ENCODE measurements at places on chromosomes 4 and X.

GRCh38 chr4:138182838-138183426 lies 59.2 kb downstream of the SLC7A11 start:
- DNase-seq = peak; percentile 25

- no peak for DNase-seq
These were observed 95.4 kb upstream of the ENPP6 start for GRCh38 chr4:184313058-184313581.

- DNase-seq = no peak
These were observed 52.0 kb upstream of the CCDC160 start for GRCh38 chrX:134184936-134185335.

DNA sequence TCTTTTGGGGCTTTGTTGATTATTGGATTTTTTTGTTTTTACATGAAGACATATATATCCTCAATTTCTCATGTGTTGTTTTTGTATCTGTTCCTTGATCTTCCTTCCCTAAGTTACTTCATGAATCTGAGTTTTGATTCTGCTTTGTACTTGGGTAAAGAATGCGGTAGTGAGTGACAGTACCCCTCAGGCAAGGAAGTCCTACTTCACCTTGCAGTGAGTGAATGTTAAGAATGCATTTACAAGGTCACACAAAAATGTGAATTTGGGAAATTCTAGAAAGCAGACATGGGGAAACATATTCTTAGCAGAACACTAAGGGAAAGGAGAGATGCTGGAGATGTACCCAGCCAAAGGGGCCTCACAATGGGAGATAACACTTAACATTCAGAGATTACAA lies 373.1 kb upstream of the LCORL start:
- no peak for DNase-seq

DNA sequence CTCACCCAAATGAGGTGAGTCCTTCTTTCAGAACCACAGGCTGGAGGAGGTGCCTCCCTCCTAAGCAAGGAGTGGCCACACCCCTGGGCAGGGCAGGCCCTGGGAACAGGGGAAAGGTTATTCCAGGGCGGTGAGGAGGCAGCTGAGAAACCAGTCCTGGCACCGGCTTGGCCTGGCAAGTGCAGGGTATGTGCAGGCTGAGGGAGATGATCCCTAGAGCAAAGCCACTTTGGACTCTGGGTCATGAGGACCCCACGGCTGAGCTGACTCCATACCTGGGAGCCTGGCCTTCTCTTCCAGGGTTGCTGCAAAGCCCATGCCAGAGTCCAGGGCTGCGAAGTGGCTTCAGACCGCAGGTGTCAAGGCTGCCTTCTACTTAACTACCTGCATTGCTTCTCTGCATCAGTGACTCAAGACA lies 49.5 kb upstream of the HELT start:
- no peak for DNase-seq

DNA sequence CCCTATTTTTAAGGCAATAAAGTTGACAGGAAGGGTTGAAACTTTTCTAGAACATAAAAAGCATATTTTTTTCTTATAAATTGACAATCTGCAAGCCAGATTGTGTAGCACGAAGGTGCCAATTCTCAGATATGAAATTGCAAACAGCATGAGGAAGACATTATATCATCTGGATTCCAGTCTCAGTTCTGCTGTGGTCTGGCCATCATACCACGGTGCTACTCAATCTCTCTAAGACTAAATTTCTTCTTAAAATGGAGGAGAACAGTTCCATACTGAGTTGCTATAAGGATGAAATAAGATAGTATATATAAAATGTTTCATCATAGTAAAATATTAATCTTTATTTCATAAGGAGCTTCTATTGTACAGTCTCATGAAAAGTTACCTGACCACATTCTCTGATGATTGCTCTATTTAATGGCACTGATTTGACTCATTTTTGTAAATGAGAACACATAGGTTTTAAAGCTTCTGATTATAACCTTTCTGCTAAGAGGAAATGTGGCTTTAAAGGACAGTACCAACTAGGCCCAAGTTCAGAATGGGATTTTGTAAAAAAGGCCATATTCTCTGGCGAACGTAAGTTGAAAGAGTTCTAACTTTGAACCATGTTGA lies 127.9 kb downstream of the SHROOM3 start:
- DNase-seq = no peak

GRCh38 chr4:141425124-141425523 lies 204.4 kb downstream of the ZNF330 start:
- no peak for DNase-seq

- no peak for DNase-seq
These were observed 13.6 kb downstream of the TLR6 start for GRCh38 chr4:38842994-38843393.

- no peak for DNase-seq
These were observed 11.6 kb upstream of the MAGEB17 start for GRCh38 chrX:16155581-16156096.

DNA sequence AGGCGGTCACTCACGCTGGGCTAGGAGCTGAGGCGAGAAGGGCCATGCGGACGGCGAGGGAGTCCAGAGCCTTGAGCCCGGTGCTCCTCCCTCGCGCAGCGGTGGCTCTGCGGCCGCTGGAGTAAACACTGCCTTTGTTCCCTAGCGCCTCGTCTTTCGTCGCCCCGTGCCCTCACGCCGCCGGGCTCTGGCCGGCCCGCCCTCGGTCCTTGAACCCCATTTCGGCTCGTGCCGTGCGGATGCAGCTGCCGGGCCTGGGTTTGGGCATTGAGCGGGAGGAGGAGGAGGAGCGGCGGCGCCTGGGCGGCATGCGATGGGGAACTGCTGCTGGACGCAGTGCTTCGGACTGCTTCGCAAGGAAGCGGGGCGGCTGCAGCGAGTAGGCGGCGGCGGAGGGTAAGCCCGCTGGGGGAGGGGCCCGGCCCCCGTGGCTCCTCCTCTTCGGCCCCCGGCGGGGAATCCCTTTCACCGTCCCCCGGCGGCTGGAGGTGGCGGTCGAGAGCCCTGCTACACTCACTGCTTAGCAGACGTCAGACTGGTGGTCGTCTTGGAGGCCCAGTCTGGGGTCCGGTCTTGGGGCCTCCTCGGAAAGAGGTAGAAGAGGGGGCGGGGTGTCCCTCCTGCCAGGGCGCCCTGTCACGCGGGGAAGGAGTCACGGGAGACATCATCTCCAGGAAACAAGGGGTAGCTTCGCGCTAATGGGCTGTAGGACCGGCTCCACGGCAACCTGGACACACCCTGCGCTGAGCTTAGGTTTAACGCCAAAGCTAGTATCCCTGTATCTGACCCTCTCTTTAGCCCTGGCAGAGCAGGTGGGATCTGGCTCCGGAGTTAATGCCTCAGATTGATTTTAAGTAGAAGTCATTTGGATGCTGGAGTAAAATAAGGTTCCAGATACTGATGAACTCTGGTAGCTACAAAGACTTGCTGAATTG lies at the start of gene AP1AR:
AP1AR (plus strand) TSS at position 9 of the 935 bp plus-strand sequence; CDS start at position 314, 305 bp downstream.
- peak; percentile 93 for DNase-seq

- DNase-seq = no peak
These were observed 104.0 kb downstream of the HDAC8 start for GRCh38 chrX:72468607-72469006.

GRCh38 chr4:27764526-27764837 lies 903.8 kb downstream of the STIM2 start:
- DNase-seq = no peak

DNA sequence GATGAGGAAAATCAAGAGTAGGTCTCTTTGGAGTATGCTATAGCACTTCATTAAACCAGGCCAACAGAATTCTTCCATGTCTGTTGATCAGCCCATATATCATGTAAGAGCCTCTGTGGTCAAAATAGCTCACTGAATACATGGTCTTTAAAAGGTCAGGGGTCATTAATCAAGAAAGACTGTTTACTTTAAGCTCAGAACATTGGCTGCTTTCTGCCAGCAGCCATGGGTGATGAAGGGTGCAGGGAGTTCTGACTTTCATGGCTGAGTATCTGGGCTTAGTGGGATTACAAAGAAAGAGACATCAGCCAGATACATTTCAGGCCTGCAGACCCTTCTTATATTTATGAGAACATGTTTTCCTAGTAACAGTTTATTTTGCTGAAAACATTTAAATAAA lies 7.1 kb upstream of the C4orf54 start:
- no peak for DNase-seq

GRCh38 chr4:13455411-13455810 lies 28.7 kb downstream of the RAB28 start:
- no peak for DNase-seq

GRCh38 chr4:79083406-79084010 lies 144.3 kb upstream of the PAQR3 start:
- no peak for DNase-seq

DNA sequence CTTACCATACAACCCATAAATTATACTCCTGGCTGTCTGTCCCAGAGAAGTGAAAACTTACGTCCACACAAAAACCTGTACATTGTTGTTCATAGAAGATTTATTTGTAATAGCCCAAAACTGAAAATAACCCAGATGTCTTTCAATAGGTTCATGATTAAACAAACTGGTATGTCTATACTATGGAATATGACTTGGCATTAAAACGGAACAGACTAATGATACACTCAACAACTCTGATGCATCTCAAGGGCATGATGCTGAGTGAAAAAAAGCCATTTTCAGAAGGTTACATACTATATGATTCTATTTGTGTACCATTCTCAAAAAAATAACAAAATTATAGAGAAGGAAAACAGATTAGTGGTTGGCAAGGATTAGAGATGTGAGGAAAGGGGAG lies 11.6 kb upstream of the MND1 start:
- no peak for DNase-seq

DNA sequence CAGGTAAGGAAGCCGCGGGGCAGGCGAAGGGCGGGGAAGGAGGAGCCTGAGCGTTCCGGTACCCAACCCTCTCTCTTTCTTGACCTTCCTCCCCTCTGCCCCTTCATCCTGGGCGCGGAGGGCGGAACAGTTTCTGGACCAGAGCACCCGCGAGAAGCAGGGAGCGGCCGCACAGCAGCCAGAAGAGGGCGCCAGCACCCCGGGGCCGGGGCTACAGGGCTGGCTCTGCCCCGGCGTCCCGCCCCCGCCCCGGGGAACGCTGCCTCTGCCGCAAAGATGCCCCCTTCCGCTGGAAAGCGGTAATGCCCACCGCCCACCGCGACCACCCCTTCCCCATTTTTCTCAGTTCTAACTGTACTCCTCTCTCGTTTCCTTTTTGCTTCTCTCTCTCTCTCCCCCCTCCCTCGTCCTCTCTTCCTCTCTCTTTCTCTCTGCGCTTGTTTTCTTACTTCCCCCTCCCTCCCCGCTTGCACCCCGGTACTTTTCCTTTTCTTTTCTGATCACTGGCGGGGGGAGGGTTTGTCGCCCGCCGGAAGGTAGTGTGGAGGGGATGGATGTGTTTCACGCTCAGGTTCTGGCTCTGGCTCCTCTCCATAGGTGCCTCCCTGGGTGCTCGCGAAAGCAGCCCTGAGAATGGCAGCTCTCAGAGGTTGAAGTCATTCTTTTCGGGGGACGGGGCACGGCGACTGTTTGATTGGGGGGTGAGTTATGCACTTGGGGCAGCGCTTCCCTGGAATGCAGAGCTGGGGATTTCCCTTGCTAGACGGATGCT lies 13.1 kb upstream of the PRDM8 start:
- peak; percentile 95 for DNase-seq
